NCI-H187 treated with DMSO at 0.1 percent for 48 hours (cell line): ENCODE measurements at places on chromosomes 3 and 15.

DNA sequence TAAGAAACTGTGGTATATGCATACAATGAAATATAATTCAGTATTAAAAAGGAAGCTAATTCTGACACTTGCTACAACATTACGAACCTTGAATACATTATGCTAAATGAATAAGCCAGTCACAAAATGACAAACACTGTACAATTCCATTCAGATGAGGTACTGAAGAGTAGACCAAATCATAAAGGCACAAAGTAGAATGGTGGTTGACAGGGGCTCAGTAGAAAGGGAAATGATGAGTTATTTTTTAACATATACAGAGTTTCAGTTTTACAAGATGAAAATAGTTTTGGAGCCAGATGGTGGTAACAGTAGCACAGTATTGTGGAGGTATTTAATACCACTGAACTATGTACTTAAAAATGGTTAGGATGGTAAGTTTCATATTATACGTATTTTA is 254.6 kb upstream of the RBMS3 start:
- DNase-seq: no peak

- no peak for DNase-seq
Measured at GRCh38 chr15:91865950-91866349, 12.4 kb downstream of the SLCO3A1 start.

DNA sequence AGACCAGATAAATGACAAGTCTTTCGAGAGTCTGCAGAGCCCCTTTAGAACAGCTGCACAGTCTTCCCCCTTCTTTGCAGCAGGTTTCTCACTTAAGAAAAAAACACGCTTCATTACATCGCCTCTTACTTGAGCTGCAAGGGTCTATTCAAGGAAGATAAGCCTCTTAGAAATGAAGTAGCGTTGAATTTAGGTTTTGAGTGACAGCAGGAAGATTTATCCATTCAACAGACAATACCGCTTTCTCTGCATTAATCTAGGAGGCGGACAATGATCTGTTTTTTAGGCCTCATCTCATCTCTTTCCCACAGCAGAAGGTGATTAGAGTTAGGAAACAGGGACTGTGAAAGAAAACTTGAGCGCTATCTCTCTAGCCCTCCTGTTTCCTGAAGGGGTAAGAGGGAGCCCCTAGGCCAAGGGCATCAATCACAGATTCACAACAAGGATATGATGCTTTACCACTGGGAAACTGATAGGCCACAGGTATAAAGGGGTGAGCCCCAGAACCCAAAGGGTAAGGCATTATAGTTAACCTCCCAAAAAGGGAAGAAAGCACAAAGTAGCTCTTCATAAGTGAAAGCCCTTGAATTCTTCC is 84.3 kb downstream of the MECOM start:
- no peak for DNase-seq

- DNase-seq: no peak
Measured at GRCh38 chr3:11323813-11324212, 51.6 kb downstream of the ATG7 start.

GRCh38 chr3:128503164-128503651 is 10.2 kb upstream of the GATA2 start:
- DNase-seq: no peak

DNA sequence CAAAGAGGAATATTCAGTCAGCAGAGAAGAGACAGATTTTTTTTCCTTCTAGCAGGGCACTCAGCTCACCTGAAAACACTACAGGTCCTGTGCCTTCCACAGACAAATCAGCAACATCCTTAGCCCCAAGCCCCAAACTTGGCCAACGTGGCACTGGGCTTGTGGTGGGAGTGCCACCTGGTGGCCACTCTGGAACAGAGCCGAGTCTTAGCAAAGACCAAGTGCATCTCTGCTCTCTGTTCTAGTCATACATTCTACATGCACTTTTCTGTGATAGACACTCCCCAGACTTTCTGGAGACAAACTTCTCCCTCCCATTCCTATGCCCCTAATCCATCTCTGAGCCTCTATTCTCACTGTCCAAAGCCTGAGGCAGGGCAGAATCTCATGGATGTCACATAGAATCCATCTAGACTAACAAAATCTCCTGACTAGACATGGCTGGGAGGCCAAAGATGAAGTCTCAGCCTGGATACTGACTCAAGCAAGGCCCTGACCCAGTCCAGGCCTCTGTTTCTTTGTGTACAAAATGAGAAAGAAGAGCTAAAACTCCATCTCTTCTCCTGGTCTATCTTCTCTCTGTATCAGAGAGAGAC is 5.1 kb upstream of the SEMA7A start:
- DNase-seq: peak; percentile 5
